Naive thymus-derived CD4-positive, alpha-beta T cell (primary cell): ENCODE measurements at places on chromosomes 4 and X. TPM values are rescaled to one million over a fixed set of nuclear protein-coding genes. Genes with fewer than 3 reads are reported as not detected.
A peak's percentile ranks its signal among the peaks of the same experiment; 100 is the strongest.

The FAM184B gene
- total RNA-seq, result not detected

The APLN gene
- not detected for total RNA-seq

The OTC gene
- total RNA-seq, result not detected

The STPG2 gene
- total RNA-seq, result 0.19 TPM

The PAGE1 gene
- not detected in 2 replicates for total RNA-seq

DNA sequence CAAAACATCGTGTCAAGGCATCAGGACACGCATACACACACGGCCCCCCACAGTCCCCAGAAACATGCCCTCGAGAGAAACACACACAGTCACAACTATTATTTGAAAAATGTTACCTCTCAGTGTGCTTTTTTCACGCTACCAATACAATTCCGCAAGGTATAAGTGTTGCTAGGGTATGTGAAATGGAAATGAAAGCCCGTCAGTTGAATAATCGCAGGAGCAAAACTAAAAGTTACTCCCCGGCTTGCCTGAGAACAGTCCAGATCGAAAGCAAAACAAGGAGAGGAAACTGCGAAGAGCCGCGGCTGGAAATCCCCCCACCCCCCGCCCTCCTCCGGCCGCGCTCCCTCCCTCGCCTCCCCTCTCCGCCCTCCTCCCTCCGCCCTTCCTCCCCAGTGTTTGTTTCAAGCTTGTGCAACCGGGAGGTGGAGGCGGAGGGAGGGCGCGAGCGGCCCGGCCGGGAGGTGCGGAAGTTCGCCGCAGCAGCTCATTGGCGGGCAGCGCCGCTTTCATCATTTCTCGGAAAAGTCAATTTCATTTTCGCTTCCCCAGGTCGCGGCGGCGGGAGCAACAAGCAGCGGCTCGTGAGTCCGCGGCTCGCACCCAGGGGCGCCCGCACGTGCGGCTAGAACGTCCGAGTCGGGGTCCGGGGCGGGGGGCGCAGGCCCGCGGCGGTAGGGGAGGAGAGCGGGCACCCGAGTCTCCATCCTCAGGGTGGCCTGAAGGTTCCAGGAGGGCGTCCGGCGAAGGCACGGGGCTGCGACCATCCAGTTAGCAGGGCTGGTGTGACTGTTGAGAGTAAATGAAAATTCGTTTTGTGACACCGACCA, at the start of gene IRF2:
Gene IRF2 (minus strand): TSS at position 288 of the 833 bp plus-strand sequence. CDS start 45,486 bp downstream, outside the sequence.
- H3K36me3 ChIP-seq, result no peaks in the 10 kb centered on the region
- peaks cover 34% of the 10 kb centered on the region for H3K4me1 ChIP-seq
- peak within 1 kb of the TSS; percentile 96 for H3K27ac ChIP-seq
- DNase-seq, result peak; percentile 98
- H3K4me3 ChIP-seq, result peak within 1 kb of the TSS; percentile 89
- H3K27me3 ChIP-seq, result no peaks in the 10 kb centered on the region

DNA sequence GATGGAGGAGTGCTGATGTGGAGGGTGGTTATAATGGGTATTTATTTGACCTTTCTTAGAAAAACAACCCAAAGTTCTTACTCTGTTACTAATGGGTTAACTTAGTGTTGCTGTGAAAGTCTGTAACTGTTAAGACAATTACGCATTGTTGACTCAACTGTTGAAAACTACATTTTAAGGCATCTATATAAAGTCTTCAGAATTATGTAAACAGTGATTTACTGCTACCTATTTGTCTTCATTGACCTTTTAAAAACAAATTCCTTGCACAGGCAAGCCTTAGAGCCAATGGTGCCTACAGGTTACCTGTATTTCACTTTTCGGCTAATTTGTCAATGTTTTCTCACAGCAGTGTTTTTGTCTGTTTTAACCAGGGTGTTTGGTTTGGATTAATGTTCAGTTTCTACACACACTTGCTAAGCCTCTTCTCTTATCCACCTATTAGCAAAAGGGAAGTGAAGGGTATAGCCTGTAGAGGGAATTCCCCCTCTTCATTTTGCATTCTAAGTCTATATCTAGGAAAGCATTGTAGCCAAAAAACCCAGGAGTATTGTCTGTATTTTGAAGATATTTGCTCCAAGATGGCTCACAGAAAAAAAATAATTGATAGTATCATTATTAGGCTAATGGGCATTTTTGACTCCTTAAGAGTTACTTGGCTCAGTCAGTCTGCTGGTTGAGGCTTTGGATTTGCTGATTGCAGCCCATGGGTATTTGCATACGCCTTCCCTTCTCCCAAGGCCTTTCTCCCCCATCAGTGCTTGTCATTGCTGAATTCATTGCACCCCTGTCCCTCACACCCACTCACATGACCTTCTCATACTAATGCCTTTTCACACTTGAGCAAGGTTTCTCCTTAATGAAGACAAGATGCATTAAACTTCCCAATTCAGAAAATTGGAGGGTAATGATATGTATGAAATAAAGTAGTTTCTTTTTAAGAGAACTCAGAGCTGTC, 30.5 kb downstream of the AFF1 start:
- no peak overlapping the region for H3K4me3 ChIP-seq

GRCh38 chrX:150360331-150360730, 2.8 kb upstream of the MAMLD1 start:
- H3K4me1 ChIP-seq, result peaks cover 11% of the 10 kb centered on the region
- H3K27ac ChIP-seq, result no peak overlapping the region
- H3K4me3 ChIP-seq, result no peak overlapping the region
- H3K36me3 ChIP-seq, result no peaks in the 10 kb centered on the region
- H3K27me3 ChIP-seq, result no peaks in the 10 kb centered on the region

DNA sequence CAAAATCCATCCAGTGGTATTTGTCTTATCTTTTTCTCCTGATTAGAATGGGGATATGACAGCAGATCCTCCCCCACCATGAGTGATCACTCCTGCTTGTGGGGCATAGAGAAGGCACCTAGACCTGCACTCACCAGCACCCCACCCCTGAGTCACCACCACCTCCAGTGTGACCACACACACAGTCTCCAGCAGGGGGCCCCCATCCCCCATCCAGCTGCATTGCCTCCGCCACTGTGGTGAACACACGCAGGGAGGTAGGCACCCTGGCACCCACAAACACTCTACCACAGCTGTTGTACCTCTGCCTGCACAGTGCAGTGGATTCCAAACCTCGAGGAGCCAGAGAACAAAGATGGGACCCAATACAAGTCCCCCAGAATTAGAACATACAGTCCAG, 9.0 kb upstream of the MAGEA8 start:
- no peak overlapping the region for H3K27ac ChIP-seq
- H3K4me1 ChIP-seq, result no peaks in the 10 kb centered on the region
- H3K27me3 ChIP-seq, result no peaks in the 10 kb centered on the region
- no peaks in the 10 kb centered on the region for H3K36me3 ChIP-seq
- DNase-seq, result peak; percentile 31

DNA sequence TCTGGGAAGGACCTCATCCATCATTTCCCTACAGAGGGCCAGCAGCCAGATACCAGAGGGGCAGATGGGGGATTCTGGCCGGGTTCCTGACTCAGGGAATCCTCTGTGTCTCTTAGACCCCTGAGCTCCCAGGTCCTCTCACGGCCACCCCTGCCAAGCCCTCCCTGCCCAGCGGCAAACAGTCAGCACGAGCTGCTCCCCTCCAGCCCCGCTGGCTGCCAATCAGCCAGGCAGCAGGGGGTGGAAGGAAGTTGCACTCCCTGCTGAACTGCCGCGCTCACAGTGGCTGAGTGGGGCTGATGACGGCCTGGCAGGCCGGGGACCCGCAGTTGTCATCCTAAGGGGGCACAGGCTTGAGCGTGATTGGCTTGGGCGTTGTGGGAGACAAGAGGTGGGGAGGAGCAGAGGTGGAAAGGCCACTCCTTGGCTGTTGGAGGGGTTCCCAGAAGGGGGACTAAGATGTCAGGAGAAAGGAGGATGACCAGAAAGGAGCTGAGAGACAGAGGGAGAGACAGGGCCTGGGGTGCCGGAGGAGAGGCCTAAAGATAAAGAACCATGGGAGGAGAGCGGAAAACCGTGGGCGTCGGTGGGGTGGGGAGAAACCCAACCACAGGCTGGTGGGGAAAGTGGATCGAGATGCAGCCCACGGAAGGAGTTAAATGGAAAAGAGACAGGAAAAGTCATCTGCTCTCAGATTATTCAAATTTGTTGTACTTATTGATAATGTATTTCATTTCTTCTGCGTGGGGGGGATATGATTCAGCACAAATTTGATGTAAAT, 4.4 kb upstream of the CCDC149 start:
- no peaks in the 10 kb centered on the region for H3K4me1 ChIP-seq
- H3K36me3 ChIP-seq, result no peaks in the 10 kb centered on the region
- no peak overlapping the region for H3K27ac ChIP-seq
- no peak for DNase-seq

DNA sequence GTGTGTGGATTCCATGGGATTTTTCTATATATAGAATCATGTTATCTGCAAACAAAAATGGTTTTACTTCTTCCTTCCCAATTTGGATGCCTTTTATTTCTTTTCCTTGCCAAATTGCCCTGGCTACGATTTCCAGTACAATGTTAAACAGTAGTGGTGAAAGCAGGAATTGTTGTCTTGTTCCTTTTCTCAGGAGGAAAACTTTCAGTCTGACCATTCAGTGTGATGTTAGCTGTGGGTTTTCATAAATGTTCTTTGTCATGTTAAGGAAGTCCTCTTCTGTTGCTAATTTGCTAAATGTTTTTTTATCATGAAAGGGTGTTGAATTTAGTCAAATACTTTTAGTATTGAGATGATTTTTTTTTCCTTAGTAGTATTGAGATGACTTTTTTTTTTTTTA, 10.9 kb downstream of the SAP30 start:
- no peaks in the 10 kb centered on the region for H3K4me1 ChIP-seq
- DNase-seq, result no peak
- H3K36me3 ChIP-seq, result no peaks in the 10 kb centered on the region
- H3K27ac ChIP-seq, result no peak overlapping the region
- peaks cover 8% of the 10 kb centered on the region for H3K27me3 ChIP-seq

- no peaks in the 10 kb centered on the region for H3K4me1 ChIP-seq
- no peaks in the 10 kb centered on the region for H3K36me3 ChIP-seq
- H3K27me3 ChIP-seq, result no peaks in the 10 kb centered on the region
- DNase-seq, result no peak
- H3K27ac ChIP-seq, result no peak overlapping the region
These were observed 2158.6 kb upstream of the TENM3 start for GRCh38 chr4:180084561-180084960.

- no peaks in the 10 kb centered on the region for H3K4me1 ChIP-seq
- H3K36me3 ChIP-seq, result no peaks in the 10 kb centered on the region
- no peak for DNase-seq
- H3K27me3 ChIP-seq, result no peaks in the 10 kb centered on the region
These were observed 8.0 kb downstream of the GPM6B start for GRCh38 chrX:13808865-13809264.

DNA sequence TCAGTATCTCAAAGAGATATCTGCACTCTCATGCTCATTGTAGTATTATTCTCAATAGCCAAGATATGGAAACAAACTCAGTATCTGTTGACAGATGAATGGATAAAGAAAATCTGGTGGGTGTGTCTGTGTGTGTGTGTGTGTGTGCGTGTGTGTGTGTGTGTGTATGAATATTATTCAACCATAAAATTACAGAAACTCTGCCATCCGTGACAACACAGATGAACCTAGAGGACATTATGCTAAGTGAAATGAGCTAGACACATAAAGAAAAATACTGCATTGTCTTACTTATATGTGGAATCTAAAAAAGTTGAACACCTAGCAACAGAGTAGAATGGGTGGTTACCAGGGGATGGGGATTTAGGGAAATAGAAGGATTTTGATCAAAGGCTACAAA, 13.2 kb downstream of the XKRX start:
- H3K4me1 ChIP-seq, result no peaks in the 10 kb centered on the region
- no peak overlapping the region for H3K4me3 ChIP-seq
- no peaks in the 10 kb centered on the region for H3K36me3 ChIP-seq

GRCh38 chr4:151652841-151653547, 107.8 kb downstream of the GATB start:
- no peak overlapping the region for H3K27ac ChIP-seq
- H3K4me3 ChIP-seq, result no peak overlapping the region
- no peaks in the 10 kb centered on the region for H3K27me3 ChIP-seq
- no peak for DNase-seq
- no peaks in the 10 kb centered on the region for H3K36me3 ChIP-seq
